ENCODE measurements at places on chromosomes 3 and 15. TPM values are rescaled to one million over a fixed set of nuclear protein-coding genes. Genes with fewer than 3 reads are reported as not detected.

GRCh38 chr3:172097585-172097984, 58.2 kb downstream of the FNDC3B start:
- no peak for DNase-seq

- no peak for DNase-seq
Measured at GRCh38 chr15:72737061-72737460, 46.5 kb downstream of the ADPGK start.

DNA sequence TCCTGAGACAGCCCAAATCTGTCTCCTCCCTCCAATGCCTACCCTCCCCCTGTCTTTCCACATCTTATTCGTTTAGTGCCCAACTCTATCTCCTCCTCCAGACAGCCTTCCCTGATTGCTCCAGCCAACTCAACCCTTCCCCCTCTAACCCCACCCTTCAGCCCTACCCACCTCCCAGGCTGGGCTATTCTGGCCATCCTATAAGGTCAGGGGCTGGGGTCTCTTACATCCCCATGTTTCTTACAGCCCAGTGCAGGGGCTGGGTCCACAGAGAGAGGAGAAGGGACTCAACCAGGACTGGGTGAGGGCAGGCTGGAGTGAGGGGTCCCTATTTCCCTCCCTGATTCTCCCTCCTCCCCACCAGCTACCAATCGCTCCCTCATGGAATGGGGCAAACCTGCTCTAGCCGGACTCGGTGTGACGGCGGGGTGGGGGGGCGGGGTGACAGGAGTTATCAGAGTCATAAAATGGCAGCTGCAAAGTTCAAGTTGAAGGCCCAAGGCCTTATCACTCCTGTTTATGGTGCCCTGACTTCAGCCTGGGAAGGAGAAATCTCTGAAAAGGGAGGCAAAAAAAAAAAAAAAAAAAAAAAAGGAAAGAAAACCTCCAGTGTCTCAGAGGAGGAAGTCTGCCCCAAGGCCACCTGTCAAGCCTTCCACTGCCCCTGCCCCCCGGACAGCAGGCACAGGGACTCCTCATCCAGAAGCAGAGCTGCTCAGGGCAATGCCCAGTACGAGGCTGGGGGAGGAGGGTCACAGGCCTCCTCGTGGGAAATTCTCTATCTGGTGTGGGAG, 2.1 kb downstream of the VIPR1 start:
- no peak for DNase-seq

GRCh38 chr3:115836944-115837343, 213.6 kb downstream of the GAP43 start:
- DNase-seq, result no peak

GRCh38 chr3:70517124-70517890, 204.9 kb upstream of the MDFIC2 start:
- no peak for DNase-seq

DNA sequence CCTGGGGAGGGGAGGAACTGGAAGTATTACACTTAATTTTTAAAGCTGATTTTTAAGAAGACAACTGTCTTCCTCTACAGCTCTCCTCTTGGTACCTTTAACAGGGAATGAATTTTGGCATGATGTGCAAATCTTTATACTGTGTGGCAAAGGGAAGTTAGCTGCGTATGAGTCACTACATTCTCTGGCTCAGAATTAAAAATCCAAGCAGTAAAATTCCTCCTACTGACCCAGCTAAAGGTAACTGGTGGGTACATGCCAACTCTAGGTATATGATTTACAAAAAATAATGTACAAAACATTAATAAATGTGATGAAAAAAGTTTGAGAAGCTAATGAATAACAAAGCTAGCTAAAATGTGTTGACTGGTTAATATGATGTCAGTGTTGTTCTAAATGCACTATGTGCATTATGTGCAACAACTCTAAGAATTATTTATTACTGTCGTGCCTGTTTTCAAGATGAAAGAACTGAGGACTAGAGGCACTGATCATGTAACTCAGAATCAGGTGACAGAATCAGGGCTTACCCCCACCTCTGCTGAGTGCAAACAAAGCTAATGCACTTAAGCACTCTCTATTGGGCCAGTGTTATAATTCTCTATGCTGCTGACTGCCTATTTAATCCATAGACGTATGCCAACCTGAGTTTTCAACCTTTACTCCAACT, 194.7 kb upstream of the CADPS start:
- DNase-seq, result no peak

- no peak for DNase-seq
Measured at GRCh38 chr3:18258492-18258891, 166.6 kb downstream of the SATB1 start.

DNA sequence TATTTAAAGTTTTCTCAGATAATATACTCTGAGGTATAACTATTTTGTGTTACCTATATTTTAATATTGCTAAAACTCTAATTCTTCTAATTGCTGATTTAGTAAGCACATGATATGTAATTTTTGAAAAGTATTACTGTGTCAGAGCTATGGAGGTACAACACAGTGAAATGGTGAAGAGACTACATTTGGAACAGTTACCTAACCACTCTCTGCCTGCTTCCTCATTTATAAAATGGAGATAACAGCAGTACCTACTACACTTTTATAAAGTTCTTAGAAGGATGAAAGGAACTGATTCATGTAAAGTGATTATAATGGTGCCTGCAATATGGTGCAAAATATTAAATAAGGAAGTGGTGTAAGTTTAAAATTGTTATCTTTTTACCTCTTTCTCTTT, 16.3 kb upstream of the NEK10 start:
- DNase-seq, result no peak

GRCh38 chr3:175121225-175121624, 262.1 kb downstream of the NAALADL2 start:
- DNase-seq, result no peak

DNA sequence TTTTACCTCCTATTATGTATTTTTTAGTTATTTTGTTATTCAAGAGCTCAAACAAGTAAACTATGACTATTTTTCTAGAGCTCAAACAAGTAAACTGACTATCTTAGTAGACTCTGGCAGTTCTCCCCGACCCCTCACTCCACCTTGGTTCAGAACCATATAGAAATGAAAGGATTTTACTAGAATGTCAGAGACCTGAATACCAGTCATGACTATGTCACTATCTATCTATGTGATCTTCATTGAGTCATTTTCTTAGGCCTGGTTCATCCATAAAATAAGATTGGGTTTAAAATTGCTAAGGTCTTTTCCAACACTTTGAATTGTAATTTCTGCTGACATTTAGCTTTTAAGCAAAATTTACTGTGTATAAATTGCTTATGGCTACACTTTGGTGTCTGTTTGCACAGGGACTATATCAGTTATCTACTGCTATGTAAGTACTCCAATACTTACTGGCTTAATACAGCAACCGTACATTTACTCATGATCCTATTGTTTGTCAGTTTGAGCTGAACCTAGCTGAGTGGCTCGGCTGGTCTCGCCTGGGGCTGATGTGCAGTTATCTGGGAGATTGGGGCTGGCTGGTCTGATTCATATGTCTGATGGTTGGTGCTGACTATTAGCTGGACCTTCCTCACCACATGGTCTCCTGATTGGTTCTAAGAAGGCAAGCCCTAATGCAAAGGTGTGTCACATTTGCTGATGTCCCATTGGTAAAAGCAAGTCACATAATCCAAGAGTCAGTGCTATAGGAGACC, 37.0 kb downstream of the RASA2 start:
- no peak for DNase-seq

DNA sequence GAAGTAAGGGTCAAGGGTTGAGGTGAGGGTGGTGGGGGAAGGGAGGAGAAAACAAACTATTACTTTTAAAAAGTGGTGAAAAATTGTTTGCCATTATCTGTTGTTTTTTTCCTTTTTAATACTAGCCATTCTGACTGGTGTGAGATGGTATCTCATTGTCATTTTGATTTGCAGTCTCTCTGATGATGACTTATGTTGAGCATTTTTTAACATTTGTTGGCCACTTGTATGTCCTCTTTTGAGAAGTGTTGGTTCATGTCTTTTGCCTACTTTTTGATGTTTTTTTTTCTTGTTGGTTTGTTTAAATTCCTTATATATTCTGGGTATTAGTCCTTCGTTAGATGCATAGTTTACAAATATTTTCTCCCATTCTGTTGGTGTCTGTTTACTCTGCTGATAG, 185.9 kb upstream of the ANKRD28 start:
- no peak for DNase-seq

- DNase-seq, result no peak
Measured at GRCh38 chr15:82942691-82943090, 9.8 kb downstream of the HOMER2 start.

- no peak for DNase-seq
Measured at GRCh38 chr3:134474956-134475355, 10.8 kb downstream of the ANAPC13 start.

GRCh38 chr3:98697225-98697624, 65.9 kb upstream of the ST3GAL6 start:
- DNase-seq, result no peak

DNA sequence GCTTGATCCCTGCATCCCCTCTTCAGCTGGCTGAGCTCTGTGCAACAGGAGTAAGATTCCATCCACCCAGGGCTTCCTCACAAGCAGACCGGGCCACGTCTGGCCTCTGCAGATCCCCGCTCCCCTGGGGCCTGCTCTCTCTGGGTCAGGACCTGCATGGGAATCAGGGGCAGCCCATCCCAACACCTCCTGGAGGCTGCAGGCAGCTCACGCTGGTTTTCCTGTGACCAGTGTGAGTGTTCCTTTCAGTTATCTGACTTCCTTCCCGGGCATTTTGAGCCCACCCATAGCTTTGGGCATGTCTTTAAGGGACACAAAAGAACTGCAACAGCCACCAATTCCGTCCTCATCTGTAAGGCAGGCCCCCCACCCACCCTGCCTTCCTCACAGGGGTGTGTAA, 16.3 kb downstream of the NUP210 start:
- DNase-seq, result no peak

- DNase-seq, result peak; percentile 19
Measured at GRCh38 chr15:82045179-82045891, 483 bp downstream of the MEX3B start.

DNA sequence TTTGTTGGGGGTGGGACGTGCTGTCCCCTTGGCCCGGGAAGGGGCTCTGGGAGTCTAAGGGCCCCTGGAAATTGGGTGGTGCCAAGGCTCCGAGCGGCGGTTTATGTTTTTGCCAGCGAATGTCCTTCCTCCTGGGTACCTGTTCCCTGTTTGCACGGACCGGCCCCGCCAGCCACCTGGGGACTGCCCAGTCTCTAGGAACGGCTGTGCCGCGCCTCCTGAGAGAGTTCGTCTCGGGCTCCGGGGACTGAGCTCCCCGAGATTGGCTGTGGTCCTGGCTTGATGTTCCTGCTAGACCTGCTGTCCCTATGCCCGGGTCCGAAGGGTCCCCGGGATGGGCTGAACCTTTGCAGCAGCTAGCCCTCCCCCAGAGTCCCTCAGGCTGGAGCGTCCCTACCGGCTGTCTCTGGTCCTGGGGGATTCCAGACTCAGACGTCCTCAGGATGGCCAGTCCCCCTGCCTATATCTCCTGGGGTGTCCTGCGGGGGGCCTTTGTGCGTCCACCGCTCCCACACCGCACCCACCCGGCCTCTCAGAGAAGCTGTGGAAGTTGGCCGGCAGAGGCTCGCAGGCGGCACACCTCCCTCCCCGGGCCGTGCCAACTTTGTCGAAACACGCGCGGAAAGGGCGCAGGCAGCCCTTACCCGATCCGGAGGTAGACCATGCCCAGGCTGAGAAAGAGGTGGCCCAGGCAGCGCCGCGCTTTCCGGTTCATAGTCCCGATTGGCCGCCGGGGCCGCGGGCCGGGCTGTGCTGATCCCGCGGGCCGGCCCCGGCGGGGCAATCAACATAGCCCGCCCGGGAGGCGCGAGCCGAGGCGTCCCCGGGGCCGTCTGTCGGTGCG, 547 bp downstream of the WNT7A start:
- no peak for DNase-seq

- no peak for DNase-seq
Measured at GRCh38 chr3:186481526-186481925, 62.7 kb downstream of the CRYGS start.

- DNase-seq, result no peak
Measured at GRCh38 chr3:156161172-156161571, 40.8 kb downstream of the KCNAB1 start.

- DNase-seq, result no peak
Measured at GRCh38 chr3:50633230-50633790, 16.4 kb downstream of the MAPKAPK3 start.

DNA sequence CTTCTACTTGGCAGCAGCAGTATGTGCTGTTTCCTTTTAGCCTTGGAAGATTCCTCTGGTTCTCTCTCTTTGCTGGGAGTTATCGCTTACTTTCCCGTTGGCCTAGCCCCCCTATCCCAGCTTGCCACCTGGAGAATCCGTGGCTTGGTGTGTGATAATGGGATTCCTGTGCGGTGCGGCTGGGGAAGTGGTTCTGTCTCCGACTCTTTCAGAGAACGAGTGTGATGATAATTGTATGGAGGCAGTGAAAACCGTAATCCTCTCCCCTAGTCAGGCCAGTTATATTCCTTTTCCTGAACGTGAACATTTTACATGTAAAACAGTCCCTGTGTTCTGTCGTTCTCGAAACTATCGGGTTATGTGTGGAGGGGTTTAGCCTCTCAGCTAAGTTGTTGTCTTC, 300.1 kb upstream of the C2CD4B start:
- DNase-seq, result no peak

DNA sequence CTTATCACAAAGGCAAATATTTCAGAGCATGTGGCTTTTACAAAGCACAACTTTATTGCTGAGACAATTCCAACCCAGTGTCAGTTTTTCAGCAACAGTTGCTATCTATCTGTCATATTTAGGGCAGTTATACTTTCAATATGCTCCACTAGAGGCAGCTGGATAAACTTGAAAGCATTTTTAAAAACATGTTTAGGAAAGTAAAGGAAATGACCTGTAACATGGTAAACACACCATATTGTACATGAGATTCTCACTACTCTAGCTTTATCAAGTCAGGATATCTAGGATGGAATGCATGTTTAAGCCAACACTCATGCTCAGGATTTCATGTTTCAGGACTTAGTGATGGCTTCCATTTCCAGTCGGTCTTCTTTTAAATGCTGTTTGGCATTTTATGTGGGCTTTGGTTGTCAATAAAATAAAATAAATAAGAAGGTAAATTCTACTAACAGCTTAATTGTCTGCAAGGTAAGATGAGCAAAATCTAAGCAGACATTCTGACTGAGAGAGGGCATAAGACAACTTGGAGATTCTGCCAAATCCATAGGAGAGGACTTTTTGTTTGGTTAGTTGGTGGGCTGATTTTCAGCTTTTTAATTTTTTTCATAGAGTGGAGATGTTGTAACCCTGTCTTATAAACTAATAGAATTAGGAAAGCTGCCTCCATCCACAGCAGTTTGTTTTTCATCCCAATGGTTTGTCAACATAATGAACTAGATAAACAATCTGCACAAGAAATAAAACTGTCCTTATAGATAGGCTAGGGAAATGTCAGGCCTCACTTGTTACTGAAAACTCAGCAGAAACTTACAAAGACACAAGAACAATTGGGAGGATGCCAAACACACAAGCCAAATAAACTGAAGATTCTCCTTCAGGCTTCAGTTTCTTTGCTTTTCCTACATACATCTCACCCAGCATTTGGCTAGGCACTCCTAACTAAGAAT, 63.4 kb upstream of the CPB1 start:
- peak; percentile 51 for DNase-seq

The CCDC50 gene
- 81.9 TPM for polyA plus RNA-seq

The LINGO1 gene
- 12.3 TPM for polyA plus RNA-seq

The CCR4 gene
- 0.22 TPM for polyA plus RNA-seq

The P2RY13 gene
- 1.5 TPM for polyA plus RNA-seq

The FANCD2OS gene
- polyA plus RNA-seq, result 0.47 TPM

The ZNF502 gene
- polyA plus RNA-seq, result 12.7 TPM

The MESP1 gene
- polyA plus RNA-seq, result 0.59 TPM

The IQCH gene
- polyA plus RNA-seq, result 7.4 TPM

The SAMD7 gene
- polyA plus RNA-seq, result not detected

The GRAMD2A gene
- 15.4 TPM for polyA plus RNA-seq

The AHSG gene
- polyA plus RNA-seq, result 2.2 TPM

The PGBD4 gene
- polyA plus RNA-seq, result 1.8 TPM

The FAM3D gene
- polyA plus RNA-seq, result 2.3 TPM

The SLCO2A1 gene
- polyA plus RNA-seq, result 24.6 TPM

The SRGAP3 gene
- polyA plus RNA-seq, result 28.4 TPM

The PIERCE2 gene
- 6.5 TPM for polyA plus RNA-seq

The BAHD1 gene
- 23.6 TPM for polyA plus RNA-seq

Data from renal cortex interstitium (tissue), 15 donors.